ENCODE measurements at places on chromosomes 16 and 17. TPM values are rescaled to one million over a fixed set of nuclear protein-coding genes. Genes with fewer than 3 reads are reported as not detected.

- H3K27me3 ChIP-seq = no peaks in the 10 kb centered on the region
- no peaks in the 10 kb centered on the region for H3K36me3 ChIP-seq
- peak overlapping the region; percentile 98 for H3K4me3 ChIP-seq
- H3K27ac ChIP-seq = peak overlapping the region; percentile 83
- DNase-seq = no peak
- H3K4me1 ChIP-seq = peaks cover 22% of the 10 kb centered on the region
Measured at GRCh38 chr16:30947541-30947858, 1.4 kb upstream of the ORAI3 start.

DNA sequence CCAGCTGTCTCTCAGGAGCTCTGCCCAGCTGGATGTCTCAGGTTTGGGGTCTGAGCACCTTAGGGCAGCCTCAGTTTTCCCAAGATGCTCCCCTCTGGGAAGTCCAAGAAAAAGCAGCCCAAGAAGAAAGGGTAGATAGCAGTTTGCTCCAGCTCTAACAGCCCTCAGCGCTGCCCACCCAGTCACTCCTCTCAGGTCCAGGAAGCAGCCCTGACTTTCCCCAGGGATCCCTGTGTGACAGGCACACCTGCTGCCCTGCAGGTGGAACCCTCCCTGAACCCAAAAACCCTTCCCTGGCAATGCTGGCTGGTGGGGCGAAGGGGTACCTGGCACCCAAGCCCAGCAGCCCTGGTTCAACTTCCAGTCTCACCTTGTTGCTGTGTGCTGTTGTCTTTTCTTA lies 48.1 kb downstream of the BEAN1 start:
- H3K4me3 ChIP-seq = no peak overlapping the region
- H3K27ac ChIP-seq = no peak overlapping the region
- no peaks in the 10 kb centered on the region for H3K4me1 ChIP-seq
- H3K36me3 ChIP-seq = no peaks in the 10 kb centered on the region
- DNase-seq = no peak

DNA sequence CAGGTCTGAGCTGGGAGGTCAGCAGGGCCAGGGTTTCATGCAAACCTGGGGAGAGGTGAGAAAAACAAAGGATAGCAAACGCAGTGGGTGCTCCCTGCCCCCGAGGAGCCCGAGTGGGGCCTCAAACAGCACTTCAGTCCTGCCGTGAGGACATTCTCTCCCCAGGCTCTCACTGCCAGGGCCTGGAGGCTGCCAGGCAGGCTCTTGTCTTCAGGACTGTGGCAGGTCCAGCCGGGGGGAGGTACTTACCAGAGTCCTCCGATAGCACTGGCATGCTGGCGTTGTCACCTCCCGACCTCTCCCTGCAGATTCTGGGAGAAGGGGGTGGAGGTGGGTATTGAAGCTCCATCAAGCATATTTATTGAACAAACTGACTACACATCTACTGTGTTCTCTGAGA lies 1.3 kb downstream of the MPP3 start:
- H3K27me3 ChIP-seq = no peaks in the 10 kb centered on the region
- peaks cover 5% of the 10 kb centered on the region for H3K4me1 ChIP-seq
- H3K27ac ChIP-seq = no peak overlapping the region
- H3K36me3 ChIP-seq = no peaks in the 10 kb centered on the region
- H3K4me3 ChIP-seq = no peak overlapping the region
- DNase-seq = no peak

DNA sequence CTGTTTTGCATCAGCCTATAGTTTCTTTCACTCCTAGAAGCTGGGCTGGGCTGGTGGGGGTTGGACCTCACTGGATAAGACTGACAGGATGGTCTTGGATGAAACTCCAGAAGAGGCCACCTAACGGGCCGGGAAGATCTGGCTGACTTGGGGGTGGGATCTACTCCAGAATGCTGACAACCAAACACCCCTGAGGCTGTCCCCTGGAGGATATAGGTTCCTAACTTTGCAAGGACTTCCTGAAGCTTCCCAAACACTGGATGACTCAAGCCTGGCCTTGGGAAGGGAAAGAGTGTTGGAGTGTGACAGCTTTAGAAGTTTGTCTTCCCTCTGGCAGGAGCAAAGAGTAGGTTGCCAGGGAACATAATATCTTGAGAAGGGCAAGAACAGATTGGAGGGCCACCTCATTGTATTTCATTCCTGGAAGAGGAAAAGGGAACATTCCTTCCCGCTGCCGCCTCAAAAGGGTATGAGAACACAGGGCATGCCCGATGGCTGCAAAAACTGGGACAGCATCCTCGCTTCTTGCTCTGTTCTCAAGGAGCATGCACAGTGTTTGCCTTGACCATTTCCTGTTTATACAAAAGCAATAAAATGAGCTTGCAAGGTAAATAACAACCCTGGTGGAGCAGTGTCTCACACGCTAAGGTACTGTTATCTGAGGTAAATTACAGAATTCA lies 6.8 kb upstream of the CYB5B start:
- H3K27me3 ChIP-seq = no peaks in the 10 kb centered on the region
- DNase-seq = no peak
- H3K36me3 ChIP-seq = no peaks in the 10 kb centered on the region
- peaks cover 4% of the 10 kb centered on the region for H3K4me1 ChIP-seq
- H3K4me3 ChIP-seq = no peak overlapping the region

UBB gene
- 3,514 TPM for polyA plus RNA-seq
